Natural killer cell treated with Interleukin-12 subunit alpha and Interleukin-12 subunit beta and Interleukin-15 and Interleukin-18, amount 100 ng/mL, for 72 hours (primary cell): ENCODE measurements at places on chromosomes 13 and 19.

DNA sequence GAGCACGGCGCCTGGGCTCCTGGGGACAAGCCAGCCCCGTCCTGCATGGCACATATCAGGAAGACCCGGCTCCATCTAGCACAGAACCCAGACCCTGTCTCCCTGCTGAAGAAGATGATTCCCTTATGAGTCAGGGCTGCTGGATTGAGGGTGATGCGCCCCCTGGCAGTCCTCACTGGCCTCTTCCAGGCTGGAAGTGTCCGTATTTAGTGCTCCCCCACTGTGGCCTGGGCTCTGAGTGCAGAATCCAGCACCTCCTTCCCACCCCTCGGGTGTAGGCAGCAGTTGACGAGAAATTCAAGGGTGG lies 14.9 kb downstream of the COMP start:
- DNase-seq: no peak

GRCh38 chr13:83618966-83619365 lies 263.3 kb downstream of the SLITRK1 start:
- DNase-seq: no peak

DNA sequence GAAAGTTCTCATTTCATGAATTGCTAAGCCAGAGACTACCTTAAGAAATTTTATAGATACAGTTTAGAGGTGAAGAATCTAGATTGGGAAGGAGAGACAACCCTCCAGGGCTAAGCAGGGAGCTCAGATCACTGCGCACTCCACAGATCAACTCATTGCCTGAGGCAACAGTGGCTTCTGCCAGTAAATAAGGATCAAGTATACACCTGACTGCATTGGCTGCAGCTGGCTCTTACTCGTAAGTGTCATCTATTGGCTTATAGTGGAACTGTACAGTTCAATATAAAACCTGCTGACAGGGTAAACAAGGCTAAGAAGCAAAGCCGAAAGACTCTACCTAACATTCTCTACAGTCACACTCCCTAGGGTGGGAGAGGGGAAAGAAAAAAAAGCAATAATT lies 18.0 kb upstream of the C1QTNF9B start:
- DNase-seq: no peak

DNA sequence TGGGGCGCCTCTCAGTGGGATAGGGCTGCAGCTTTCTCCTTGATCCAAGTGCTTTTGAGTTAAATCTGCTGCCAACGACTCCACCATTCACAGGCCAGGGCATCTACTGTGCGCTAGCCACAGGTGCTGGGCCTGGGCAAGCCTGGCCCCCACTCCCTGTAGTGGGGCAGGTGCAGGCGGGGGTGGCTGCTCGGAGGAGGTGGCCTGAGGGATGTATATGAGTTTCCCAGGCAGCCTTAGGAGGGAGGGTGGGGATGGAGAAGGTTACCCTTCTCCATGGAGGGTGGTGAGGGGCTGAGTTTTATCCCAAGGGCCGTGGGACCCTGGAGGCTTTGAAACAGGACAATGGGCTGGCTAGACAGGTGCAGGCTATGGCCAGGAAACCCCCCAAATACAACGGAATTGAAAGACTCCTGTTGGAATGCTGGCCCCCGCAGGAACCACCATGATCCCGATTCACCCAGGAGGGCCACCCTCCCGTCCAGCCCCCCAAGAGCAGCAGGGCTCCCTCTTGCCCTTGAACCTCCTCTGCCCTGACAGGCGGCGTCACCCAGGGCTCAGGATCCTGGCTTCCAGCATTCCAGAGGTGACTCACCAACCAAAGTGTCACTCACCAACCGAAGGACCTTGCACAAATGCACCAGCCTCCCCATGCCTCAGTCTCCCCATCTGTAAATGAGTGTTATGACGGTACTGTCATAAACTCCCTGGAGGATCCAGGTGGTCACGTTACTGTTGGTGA lies 4.1 kb downstream of the PGLS start:
- no peak for DNase-seq
